Naive B cell (primary cell): ENCODE measurements at places on chromosomes 5 and 9. TPM values are rescaled to one million over a fixed set of nuclear protein-coding genes. Genes with fewer than 3 reads are reported as not detected.

Gene ZBED3
- 0.29 TPM for polyA plus RNA-seq

Gene NUTM2F
- polyA plus RNA-seq, result not detected

- no peak for DNase-seq
These were observed 17.3 kb downstream of the ALDH1A1 start for GRCh38 chr9:72935595-72935994.

- DNase-seq, result no peak
These were observed 17.1 kb downstream of the F2R start for GRCh38 chr5:76733049-76733417.
